Suprapubic skin (tissue), 4 donors: ENCODE measurements at places on chromosomes 3 and 15.

GRCh38 chr3:29335943-29336342 is 55.1 kb downstream of the RBMS3 start:
- H3K27ac ChIP-seq, result peak overlapping the region; percentile 77
- H3K4me3 ChIP-seq, result peak overlapping the region; percentile 29
- H3K27me3 ChIP-seq, result no peaks in the 10 kb centered on the region
- no peaks in the 10 kb centered on the region for H3K36me3 ChIP-seq
- no peak for DNase-seq
- H3K4me1 ChIP-seq, result peaks cover 47% of the 10 kb centered on the region

DNA sequence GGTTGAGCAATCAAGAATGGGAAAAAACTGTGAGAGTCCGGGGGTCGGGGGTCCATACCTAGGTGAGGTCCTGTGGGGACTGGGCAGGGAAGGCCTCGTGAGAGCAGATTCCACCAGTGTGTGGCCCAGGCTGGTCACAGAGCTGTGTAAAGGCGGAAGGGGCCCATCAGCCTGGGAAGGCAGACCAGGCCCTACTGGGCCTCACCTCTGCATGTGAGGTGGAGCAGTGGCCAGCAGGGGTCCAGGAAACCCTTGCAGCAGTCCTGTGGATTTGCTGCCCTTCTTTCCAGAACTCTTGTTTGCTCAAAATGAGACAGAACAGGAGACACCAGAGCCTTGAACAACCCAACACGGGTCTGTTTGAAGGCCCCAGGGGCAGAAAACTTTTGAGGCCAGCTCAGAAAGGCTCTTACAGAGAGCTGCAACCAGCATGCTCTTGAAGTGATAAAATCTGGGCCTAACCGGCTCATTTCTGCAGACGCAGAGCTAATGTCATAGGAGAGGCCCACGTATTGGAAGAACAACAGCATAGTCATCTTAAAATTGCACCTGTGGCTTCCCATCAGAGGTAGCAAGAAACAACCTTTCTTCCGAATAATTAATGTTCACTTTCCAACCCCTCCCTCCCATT is 30.3 kb upstream of the HHATL start:
- peak; percentile 65 for DNase-seq
- H3K36me3 ChIP-seq, result no peaks in the 10 kb centered on the region
- H3K4me1 ChIP-seq, result peaks cover 3% of the 10 kb centered on the region

GRCh38 chr3:41683666-41684350 is 278.1 kb downstream of the ULK4 start:
- no peak overlapping the region for H3K4me3 ChIP-seq
- H3K4me1 ChIP-seq, result peaks cover 3% of the 10 kb centered on the region
- no peaks in the 10 kb centered on the region for H3K27me3 ChIP-seq
- no peak overlapping the region for H3K27ac ChIP-seq

DNA sequence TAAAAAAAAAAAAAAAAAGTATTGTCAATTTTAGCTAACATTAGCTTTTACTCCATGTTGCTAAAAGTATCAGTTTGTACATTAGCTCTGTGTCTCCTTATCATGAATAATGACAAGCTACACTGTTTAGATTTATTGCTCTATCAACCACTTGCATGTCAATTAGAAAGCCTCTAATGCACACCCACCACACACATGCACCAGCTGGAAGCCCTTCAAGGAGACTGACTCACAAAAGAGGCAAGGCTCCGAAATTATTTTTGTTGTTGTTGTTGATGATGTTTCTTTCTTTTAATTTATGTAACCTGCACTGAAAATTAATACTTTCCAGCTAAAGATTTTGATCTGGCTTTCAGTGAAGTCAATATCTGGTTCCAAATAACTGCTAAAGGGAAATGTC is 71.5 kb downstream of the ETFA start:
- DNase-seq, result no peak
- H3K27me3 ChIP-seq, result no peaks in the 10 kb centered on the region
- H3K27ac ChIP-seq, result no peak overlapping the region
- H3K36me3 ChIP-seq, result peaks cover 8% of the 10 kb centered on the region
- peaks cover 4% of the 10 kb centered on the region for H3K4me1 ChIP-seq

GRCh38 chr3:130014526-130014925 is 40.0 kb downstream of the TRH start:
- H3K27ac ChIP-seq, result no peak overlapping the region
- no peaks in the 10 kb centered on the region for H3K36me3 ChIP-seq
- DNase-seq, result no peak
- no peak overlapping the region for H3K4me3 ChIP-seq
- peaks cover 13% of the 10 kb centered on the region for H3K27me3 ChIP-seq

DNA sequence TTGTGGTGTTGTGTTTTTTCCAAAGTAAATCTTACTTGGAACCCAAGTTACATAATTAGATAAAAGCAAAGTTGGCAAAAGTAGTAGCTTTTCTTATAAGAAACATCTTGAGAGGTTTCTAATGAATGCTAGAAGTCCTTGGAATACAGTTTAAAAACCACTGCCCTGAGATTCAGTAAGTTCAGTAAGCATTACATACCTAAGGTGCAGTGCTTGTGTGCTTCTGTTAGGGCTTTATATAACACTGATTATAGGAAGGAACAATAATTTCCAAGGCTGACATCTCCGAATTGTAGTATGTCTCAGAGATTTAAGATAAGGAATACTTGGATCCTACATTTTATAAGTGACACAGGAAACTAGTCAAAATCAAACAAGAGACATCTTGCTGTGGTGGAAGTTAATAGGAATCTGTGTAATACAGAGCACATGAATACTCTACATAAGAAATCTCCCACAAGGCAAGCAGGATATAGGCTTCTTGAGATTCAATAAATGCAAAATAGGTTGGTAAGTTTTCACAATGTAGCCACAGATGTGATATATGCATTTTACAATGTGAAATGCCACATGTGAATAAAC is 268.2 kb downstream of the LSAMP start:
- H3K4me1 ChIP-seq, result no peaks in the 10 kb centered on the region
- H3K27me3 ChIP-seq, result no peaks in the 10 kb centered on the region
- no peak overlapping the region for H3K27ac ChIP-seq

DNA sequence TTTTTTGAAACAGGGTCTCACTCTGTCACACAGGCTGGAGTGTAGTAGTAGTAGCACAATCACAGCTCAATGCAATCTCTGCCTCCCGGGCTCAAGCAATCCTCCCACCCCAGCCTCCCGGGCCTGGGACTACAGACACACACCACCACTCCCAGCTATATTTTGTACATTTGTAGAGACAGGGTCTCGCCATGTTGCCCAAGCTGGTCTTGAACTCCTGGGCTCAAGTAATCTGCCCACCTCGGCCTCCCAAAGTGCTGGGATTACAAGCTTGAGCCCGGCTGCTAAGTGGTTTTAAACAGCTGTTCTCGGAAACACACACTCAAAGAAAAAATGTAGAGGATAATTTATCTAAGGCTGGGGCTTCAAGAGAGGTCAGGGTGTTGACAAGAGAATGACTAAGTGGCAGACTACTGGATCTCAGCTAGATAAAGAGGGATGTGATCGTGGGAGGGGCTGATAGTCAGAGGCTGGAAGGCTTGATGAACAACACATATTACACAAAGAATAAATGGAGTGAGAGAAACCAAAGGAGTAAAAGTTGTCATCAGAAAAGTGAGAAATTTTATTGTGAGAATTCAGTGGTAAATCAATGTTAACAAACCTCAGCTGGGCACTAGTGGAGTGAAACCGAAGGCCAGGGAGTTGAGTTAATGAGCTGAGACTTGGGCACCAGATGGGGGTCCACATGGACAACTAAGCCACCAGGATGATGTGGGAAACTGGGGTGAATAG is 6.7 kb downstream of the CCR5AS start:
- no peaks in the 10 kb centered on the region for H3K36me3 ChIP-seq
- peaks cover 1% of the 10 kb centered on the region for H3K4me1 ChIP-seq
- DNase-seq, result no peak
- no peaks in the 10 kb centered on the region for H3K27me3 ChIP-seq
- no peak overlapping the region for H3K4me3 ChIP-seq
- H3K27ac ChIP-seq, result no peak overlapping the region

- no peaks in the 10 kb centered on the region for H3K27me3 ChIP-seq
- H3K4me3 ChIP-seq, result no peak overlapping the region
- H3K4me1 ChIP-seq, result no peaks in the 10 kb centered on the region
- no peaks in the 10 kb centered on the region for H3K36me3 ChIP-seq
- no peak overlapping the region for H3K27ac ChIP-seq
These were observed 315.1 kb downstream of the ZNF385D start for GRCh38 chr3:21435871-21436270.

- H3K36me3 ChIP-seq, result no peaks in the 10 kb centered on the region
- H3K4me1 ChIP-seq, result no peaks in the 10 kb centered on the region
- H3K27ac ChIP-seq, result no peak overlapping the region
- no peak overlapping the region for H3K4me3 ChIP-seq
- no peaks in the 10 kb centered on the region for H3K27me3 ChIP-seq
- DNase-seq, result no peak
These were observed 447.9 kb downstream of the CNTN6 start for GRCh38 chr3:1540686-1541085.

DNA sequence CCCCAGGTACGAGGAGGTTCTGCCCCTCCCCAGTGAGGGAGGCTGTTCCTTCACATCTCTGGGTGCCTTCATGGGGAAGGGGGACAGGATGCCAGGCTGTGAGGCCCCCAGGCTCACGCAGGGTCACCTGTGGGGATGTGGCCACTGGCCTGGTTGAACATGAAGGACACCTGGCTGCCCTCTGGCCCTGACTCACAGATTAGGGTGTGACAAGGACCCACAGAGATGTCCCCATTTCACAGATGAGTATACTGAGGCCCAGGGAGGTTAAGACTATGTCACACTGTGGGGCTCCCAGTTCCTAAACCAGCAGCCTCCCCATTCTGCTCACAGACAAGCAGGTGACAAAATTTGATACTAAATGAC is 42.4 kb downstream of the PCSK6 start:
- no peak overlapping the region for H3K4me3 ChIP-seq
- no peaks in the 10 kb centered on the region for H3K27me3 ChIP-seq
- DNase-seq, result no peak
- H3K36me3 ChIP-seq, result no peaks in the 10 kb centered on the region
- peaks cover 24% of the 10 kb centered on the region for H3K4me1 ChIP-seq

GRCh38 chr15:83747050-83747717 is 93.3 kb downstream of the ADAMTSL3 start:
- H3K36me3 ChIP-seq, result no peaks in the 10 kb centered on the region
- H3K27ac ChIP-seq, result no peak overlapping the region
- peaks cover 10% of the 10 kb centered on the region for H3K4me1 ChIP-seq
- H3K27me3 ChIP-seq, result no peaks in the 10 kb centered on the region

- H3K4me3 ChIP-seq, result no peak overlapping the region
- DNase-seq, result no peak
- no peak overlapping the region for H3K27ac ChIP-seq
- H3K36me3 ChIP-seq, result no peaks in the 10 kb centered on the region
These were observed 21.5 kb downstream of the SCN5A start for GRCh38 chr3:38627956-38628355.

GRCh38 chr15:96359616-96360521 is 29.4 kb downstream of the NR2F2 start:
- DNase-seq, result no peak
- H3K27ac ChIP-seq, result peak overlapping the region; percentile 50
- peaks cover 36% of the 10 kb centered on the region for H3K4me1 ChIP-seq
- peaks cover 90% of the 10 kb centered on the region for H3K27me3 ChIP-seq

GRCh38 chr15:58381697-58382096 is 50.1 kb upstream of the LIPC start:
- no peak overlapping the region for H3K27ac ChIP-seq
- no peaks in the 10 kb centered on the region for H3K27me3 ChIP-seq
- H3K4me1 ChIP-seq, result no peaks in the 10 kb centered on the region
- H3K4me3 ChIP-seq, result no peak overlapping the region
- DNase-seq, result no peak

- no peak for DNase-seq
- H3K27ac ChIP-seq, result no peak overlapping the region
- H3K27me3 ChIP-seq, result no peaks in the 10 kb centered on the region
- peaks cover 13% of the 10 kb centered on the region for H3K4me1 ChIP-seq
- H3K4me3 ChIP-seq, result no peak overlapping the region
- H3K36me3 ChIP-seq, result peaks cover 24% of the 10 kb centered on the region
These were observed 16.0 kb downstream of the ANKRD63 start for GRCh38 chr15:40266828-40267304.

DNA sequence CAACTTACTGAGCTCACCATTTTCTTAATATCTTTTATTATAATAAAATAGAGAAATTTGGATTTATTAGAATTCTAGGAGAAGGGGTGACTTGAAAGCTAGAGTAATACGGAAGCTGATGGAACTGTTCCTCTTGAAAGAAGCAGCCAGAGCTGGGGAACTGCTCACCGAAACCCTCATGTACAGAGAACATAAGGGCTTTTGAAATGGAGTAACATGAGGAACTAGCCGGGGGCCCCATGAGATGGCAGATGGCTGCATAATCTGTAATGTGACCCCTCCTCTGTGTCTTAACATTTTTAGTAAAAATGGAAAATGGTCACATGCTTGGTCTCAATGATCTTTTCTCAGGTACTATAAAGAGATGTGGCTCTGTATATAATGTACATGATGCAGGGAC is 15.7 kb upstream of the DYNC1LI1 start:
- no peaks in the 10 kb centered on the region for H3K36me3 ChIP-seq
- no peaks in the 10 kb centered on the region for H3K4me1 ChIP-seq
- no peak overlapping the region for H3K4me3 ChIP-seq
- no peak for DNase-seq
- no peak overlapping the region for H3K27ac ChIP-seq

DNA sequence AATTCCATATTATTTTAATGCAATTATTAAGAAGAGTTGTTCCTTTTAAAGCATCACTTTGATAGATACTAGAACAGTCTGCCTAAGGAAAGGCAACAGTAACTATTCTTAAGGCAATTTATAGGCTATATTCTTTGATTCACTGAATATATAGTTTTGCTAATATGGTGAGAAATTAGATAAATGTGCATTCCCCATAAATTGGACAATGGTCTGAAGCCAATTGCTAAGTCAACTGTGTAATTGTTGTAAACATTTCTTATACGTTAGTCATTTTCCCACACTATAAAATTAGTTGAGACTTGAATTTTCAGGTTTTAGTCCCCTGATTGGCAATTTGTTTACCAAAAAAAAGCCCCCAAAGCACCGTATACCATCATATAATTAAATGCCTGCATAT is 263.0 kb upstream of the NECTIN3 start:
- DNase-seq, result no peak
- H3K4me1 ChIP-seq, result no peaks in the 10 kb centered on the region
- H3K27me3 ChIP-seq, result no peaks in the 10 kb centered on the region
- H3K27ac ChIP-seq, result no peak overlapping the region
- no peak overlapping the region for H3K4me3 ChIP-seq

DNA sequence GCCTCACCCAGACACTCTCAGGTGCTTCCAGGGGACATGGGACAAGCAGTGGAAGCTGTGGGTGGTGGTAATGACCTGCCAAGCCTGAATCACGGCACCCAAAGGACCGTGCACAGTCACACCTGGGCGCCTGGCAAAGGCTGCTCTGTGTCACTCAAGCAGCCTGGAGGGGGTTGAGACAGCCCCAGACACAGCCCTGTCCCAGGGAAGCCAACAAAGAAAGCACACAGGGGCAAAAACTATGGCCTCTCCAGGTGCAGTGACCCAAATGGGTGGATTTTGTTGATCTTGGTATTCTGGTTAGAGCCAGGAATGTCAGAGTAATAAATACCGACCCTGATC is 15.0 kb upstream of the OCA2 start:
- H3K27ac ChIP-seq, result no peak overlapping the region
- H3K36me3 ChIP-seq, result peaks cover 79% of the 10 kb centered on the region
- no peaks in the 10 kb centered on the region for H3K4me1 ChIP-seq
- H3K4me3 ChIP-seq, result no peak overlapping the region

- no peaks in the 10 kb centered on the region for H3K36me3 ChIP-seq
- peaks cover 28% of the 10 kb centered on the region for H3K4me1 ChIP-seq
- H3K27me3 ChIP-seq, result peaks cover 9% of the 10 kb centered on the region
- H3K4me3 ChIP-seq, result no peak overlapping the region
These were observed 1.7 kb upstream of the ESYT3 start for GRCh38 chr3:138432576-138433240.
